ENCODE measurements at places on chromosomes 3 and 15.

- no peak for DNase-seq
These were observed 187.7 kb downstream of the GREM1 start for GRCh38 chr15:32905481-32905880.

DNA sequence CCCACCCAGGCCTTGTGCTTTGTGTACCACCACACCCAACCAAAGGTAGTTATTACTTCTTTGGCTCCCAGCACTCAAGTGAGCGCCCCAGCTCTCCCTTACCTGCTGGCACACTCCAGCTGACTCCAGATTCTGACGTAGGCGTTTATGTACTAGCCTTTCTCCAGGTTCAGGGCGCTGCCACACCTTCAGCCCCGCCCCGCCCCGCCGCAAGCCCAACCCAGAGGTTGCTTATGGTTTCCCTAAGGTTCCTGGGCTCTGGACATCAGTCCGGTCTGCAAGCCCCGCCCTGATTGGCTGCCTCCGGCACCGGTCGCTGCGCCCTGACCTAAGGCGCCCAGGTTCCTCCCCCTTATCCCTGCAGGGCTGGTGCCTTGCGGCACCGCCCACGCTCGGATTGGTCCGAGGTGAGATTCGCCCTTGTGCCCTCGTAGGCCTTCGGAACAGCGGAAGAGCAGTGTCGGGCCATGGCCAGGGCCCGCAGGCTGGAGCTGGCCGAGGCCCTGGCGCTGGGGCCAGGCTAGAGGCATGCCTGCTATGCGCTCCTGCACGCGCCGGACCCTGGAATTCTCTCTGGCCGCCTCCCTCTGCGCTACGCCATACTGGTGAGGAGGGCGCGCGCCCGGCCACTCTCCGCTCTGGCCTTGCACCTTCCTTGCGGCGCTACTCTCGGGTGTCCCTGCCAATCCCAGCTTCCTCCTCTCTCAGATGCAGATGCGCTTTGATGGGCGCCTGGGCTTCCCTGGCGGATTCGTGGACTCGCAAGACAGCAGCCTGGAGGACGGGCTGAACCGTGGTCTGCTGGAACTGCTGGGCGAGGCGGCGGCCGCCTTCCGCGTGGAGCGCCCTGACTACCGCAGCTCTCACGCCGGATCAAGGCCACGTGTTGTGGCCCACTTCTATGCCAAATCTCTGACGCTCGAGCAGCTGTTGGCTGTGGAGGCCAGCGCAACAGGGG lies 19.8 kb upstream of the NUDT16 start:
- peak; percentile 96 for DNase-seq

DNA sequence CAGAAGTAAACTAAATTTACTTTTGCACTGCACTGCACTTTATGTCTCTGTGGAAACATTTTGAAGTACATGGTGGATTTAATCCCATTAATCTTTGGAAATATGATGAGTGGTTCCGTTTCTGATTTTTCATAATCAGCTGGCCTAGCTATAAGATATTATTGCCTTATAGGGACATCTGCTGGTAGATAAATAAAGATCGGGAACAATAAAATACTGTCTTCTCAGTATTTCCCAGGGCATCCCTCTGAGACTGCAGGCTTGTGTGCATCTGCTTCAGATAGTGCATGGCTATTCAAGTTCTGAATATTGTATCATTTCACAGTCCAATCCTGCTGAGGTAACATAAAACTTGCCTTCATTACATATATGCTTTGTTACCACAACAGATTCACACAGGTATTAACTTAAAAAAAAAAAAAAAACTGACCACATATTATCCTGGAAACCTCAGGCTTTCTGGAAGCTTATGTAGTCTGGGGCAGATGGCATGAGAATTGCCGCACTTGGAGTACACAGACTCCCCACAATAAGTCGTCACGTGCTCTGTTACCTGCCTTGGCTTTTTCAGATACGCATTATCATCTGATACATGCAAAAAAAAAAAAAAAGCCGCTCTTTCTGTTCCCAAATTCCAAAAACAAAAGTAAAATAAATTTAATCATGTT lies 330.8 kb upstream of the AGTR1 start:
- peak; percentile 20 for DNase-seq

DNA sequence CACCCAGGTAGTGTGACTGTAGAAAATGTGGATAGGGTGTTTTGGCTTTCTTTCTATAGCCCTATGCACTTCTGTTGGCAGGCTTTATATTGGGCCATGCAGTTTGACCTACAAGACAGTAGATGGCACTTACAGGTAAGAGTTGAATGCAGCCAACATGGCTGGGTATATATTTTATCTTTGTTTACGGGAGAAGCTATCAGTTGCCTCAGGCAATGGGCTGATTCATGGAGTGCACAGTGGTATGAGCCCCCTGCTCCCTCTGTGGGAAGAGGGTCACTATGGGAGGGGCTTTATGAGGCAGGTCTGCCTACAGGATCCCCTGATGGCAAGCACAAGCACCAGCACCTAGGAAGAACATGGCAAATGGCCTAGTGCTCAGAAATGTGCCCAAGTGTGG lies 301.2 kb upstream of the CDIN1 start:
- no peak for DNase-seq

- no peak for DNase-seq
These were observed 75.0 kb upstream of the MBNL1 start for GRCh38 chr3:152193673-152194267.

DNA sequence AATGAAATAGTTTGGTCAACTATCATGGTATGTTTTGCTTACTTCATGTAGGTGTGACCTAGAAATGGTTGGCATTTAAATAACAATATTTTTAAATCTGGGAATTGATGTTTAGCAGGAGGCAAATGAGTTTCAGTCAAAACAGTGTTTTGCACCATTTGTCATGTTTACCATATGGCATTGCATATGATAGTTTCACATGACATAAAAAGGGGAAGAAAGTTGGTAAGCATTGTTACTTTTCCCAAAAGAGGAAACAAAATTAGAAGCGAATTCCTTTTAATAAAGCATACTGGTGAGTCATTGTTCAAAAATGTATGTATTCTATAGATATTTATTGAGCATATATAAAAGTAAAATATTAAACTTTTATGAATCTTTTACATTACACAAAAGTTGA lies 2.3 kb downstream of the RNF13 start:
- peak; percentile 50 for DNase-seq

DNA sequence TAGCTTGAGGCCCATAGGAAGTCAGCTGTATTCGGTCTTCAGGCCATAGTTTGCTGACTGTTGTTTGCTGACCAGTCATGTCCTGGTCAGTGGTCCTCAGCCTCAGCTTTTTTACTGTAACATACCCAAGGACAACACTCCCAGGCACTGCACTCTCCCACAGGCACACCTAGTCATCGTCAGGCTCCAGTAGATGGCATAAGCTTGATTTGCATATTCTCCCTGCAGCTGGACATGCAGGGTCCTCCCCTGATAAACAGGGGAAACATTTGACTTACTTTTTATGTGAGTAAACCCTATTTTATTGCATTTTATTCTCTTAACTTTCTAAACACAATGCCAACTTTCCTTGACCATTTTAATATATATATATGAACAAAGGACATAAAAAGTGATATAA lies 22.9 kb downstream of the ARHGEF3 start:
- no peak for DNase-seq

GRCh38 chr3:173410436-173410835 lies 12.9 kb downstream of the NLGN1 start:
- no peak for DNase-seq
